ENCODE measurements at places on chromosomes 5 and 9.

GRCh38 chr9:71984403-71984802 is 73.0 kb downstream of the C9orf85 start:
- DNase-seq: no peak

- no peak for DNase-seq
Measured at GRCh38 chr5:154194345-154195329, 4.1 kb downstream of the GALNT10 start.

GRCh38 chr5:40652441-40653220 is 27.1 kb upstream of the PTGER4 start:
- DNase-seq: no peak

- no peak for DNase-seq
Measured at GRCh38 chr5:68070591-68071281, 144.8 kb upstream of the PIK3R1 start.

DNA sequence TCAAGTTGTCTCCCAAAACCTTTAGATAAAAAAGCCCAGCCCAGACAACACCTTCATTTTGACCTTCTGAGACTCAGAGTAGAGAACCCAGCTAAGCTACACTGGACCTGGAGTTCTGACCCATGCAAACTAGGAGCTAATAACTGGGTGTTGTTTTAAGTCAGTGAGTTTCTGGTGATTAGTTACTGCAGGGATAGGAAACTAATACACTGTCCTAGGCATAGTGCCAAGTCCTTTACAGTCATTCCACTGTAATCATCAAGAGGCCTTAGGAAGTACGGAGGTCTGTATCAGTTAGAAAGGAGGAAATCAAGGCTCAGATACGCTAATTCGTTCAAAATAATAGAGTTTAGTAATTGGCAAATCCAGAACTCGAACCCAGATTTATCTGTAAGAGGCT is 197.9 kb downstream of the KCTD16 start:
- no peak for DNase-seq

- no peak for DNase-seq
Measured at GRCh38 chr9:71706176-71706575, 62.1 kb downstream of the CEMIP2 start.

- no peak for DNase-seq
Measured at GRCh38 chr9:35227284-35227683, 65.5 kb downstream of the UNC13B start.

DNA sequence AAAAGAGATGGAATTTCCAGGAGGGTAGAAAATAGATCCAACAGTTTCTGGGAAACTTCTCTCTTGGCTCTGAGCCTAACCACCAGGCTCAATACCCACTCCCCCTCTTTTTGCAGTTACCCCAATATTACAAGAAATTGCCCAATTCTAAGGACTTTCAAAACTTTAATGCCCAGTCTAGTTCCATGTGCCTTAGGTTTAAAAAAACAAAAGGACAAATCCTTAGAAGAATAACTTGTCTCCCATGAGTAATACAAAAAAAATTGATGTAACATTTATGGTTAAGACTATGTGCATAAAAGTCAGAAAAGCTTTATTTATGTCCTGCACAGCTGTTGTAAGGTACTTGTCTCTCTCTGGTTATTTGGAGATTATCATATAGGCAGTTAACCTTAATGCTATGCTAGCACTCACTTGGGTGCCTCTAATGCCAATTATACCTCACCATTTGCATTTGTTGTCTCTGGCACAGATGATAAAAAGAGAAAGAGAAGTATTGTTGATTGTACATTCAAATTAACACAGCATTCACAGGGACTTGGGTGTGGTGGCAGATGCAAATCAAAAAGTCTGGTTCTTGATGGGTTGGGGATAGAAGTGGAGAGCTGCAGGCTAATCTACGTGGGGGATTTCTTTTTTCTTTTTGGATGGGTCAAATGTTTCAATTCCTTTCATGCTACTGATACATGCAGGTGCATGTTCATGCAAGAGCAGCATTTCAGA is 159.4 kb downstream of the PIK3R1 start:
- no peak for DNase-seq

GRCh38 chr9:462121-462520 is 247.5 kb downstream of the DOCK8 start:
- no peak for DNase-seq

GRCh38 chr9:130297371-130297770 is 31.8 kb downstream of the HMCN2 start:
- DNase-seq: no peak

DNA sequence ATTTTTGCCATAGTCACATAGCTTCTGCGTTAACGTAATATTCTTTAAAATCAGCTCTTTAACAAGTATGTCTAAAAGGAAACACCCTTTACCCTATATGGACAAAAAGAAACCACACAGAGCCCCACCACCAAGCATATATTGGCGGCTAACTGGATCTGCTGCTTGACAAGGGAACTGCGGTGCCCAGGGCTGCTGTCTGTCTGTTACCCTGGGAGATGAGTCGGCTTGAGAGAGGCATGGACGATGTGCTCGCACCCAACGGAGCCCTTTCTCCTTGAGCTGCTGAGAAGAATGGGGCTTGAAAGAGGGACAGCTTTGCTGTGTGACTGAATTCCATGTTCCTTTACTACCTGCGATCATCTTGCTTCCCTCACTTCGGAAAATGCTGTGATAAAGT is 158.6 kb upstream of the SHB start:
- no peak for DNase-seq

DNA sequence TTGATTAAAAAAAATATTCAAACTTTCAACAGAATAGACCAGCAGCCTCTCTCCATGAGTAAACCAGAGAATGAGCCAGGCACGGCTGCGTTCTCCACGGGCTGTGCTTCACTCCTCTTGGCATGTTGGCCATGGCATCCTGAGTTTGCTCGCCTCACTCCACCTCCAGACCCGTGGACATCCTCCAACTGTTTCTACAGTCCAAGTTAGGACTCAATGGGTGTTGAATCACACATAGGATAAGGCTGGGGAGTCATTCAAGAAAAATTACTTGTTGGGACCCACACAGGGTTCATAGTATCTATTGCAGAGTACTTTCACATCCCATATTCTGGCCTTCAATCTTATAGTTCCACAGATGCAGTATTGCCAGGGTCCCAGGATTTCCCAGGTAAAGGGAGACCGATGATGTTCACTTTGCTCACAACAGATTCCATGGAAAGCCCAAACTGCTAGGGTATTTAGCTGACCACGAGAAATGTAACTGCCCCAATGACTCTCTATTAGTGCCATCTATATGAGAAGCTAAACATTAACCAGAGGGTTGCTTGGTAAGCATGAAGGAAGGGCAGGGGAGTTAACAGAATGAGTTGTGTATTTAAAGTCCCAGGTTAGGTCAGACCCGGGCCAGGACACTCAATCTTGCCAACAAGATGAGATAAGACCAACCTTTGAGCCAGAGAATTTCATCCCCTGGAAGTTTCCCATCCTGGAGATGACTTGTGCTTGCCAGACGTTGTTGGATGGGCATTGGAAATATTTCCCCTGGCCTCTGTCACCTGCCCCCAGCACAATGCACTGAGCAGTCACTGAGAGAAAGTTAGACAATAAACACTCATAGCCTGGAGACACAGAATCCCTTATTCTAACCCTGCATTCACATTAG is 19.7 kb upstream of the GDA start:
- DNase-seq: no peak

DNA sequence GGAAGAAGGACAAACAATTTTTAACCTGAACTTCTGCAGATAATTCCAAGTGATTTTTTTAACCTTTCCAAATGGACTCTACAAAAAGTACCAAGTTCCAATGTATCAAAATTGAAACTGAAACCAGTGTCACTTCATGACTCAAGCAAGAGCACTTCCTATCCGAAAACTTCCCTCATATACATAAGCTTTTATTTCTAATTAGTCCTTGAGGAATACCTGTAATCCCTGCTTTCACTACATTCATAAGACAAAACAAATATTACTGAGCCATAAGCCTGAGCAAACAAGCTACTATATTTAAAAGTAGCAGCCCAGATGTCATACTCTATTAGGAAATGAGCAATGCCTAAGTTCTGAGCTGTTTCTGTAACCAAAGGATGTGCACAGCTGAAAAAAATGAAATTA is 224.4 kb downstream of the EBF1 start:
- DNase-seq: no peak

GRCh38 chr9:111301195-111301594 is 28.8 kb downstream of the OR2K2 start:
- DNase-seq: no peak

DNA sequence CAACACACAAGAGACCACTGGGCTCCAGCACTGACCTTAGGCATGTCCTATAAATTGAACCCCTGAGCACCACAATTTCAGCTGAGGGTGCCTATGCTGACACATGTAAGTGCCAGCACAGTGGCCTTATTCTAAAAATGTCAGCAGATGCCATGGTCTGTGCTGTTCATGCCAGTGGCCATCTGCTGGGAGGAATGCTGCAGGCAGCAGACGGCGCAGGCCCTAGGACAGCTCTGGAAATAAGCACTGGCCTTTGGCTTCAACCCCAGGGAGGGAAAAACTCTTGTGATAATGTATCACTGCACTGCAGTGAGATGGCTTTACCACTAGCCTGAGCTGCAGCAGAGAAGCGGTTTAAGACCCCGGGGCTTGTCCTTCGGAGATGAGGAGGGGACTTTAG is 98.5 kb downstream of the SYK start:
- DNase-seq: no peak

DNA sequence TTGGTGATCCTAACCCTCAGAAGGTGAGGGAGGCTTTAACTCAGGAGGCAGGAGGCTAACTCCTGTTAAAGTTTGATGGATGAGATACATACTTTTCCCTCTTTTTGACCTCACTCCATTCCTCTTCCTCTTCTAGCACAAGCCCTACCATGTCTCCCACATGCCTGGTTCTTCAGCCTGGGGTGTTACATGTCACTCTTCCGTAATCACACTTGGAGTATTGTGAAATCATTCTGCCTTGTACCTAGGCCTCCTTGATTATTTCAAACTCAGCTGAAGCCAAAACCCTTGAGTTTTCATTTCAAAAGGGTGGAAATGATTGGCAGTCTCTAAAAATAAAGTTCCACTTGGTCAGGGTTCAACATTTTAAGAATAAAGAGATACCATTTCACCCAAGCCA is 1.8 kb downstream of the PLAC8L1 start:
- no peak for DNase-seq

- DNase-seq: no peak
Measured at GRCh38 chr5:43294226-43294625, 19.0 kb downstream of the HMGCS1 start.

GRCh38 chr9:131465401-131465800 is 37.3 kb upstream of the POMT1 start:
- DNase-seq: no peak

DNA sequence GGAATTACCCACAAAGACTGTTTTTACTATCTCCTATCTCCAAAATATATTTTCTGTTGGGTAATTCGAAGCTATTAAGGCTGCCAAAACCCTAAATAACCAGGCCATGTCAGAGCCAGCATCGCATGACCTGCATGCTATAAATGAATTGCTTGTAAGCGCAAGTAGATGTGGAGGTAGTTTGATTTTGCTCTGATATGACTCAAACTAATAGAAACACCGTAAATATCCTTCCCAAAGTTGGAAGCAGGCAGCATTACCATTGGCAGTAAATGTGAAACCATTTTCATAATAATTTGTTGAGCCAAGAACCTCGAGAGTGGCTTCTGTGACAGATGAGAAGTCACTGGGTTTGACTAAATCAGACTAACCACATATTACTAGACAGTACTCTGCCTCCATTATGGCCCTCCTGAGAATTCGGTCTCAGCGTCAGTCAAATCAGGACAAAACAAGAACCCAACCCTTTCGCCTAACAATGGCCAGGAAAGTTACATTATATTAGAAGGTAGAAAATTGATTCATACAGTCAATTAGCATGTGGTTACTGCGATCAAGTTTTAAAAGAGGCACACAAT is 289.8 kb downstream of the SPOCK1 start:
- no peak for DNase-seq

DNA sequence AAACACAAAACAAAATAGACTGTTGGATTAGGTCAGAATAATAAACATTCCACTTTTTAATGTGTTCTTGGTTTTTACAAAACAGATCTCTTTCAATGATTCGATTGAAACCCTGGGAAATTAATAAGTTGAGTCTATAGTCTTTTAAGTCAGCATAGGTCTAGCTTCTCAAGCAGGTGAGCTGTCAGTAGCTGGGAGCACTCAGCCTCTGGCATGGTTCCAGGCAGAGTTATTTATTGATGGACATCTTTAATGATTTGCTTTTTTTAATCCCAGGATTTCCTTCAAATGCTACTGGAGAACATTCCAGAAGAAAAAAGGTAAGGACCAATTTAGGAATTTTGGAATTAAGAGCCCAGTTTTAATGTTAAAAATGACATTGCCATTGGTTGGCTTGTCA is 241.0 kb downstream of the AOPEP start:
- no peak for DNase-seq

- DNase-seq: no peak
Measured at GRCh38 chr5:54558362-54558761, 40.8 kb downstream of the SNX18 start.

DNA sequence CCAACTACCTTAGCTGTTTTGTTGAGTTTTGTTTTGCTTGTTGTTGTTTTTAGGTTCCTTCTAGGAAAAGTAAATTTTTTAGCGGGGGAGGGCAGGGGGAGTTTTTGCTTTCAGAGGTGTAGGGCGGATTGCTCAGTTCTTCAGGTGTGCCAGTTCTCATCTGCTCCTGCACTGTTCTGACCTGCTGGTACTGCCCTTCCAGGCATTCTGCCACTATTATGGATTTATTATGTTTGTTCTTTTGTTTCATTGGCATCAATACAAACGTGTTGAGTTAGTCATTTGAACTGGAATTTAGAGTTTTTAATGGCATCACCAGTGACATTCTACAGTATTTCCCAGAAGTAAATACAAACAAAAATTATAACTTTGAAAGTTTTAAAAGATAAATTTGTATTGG is 26.0 kb downstream of the ERCC6L2 start:
- no peak for DNase-seq

DNA sequence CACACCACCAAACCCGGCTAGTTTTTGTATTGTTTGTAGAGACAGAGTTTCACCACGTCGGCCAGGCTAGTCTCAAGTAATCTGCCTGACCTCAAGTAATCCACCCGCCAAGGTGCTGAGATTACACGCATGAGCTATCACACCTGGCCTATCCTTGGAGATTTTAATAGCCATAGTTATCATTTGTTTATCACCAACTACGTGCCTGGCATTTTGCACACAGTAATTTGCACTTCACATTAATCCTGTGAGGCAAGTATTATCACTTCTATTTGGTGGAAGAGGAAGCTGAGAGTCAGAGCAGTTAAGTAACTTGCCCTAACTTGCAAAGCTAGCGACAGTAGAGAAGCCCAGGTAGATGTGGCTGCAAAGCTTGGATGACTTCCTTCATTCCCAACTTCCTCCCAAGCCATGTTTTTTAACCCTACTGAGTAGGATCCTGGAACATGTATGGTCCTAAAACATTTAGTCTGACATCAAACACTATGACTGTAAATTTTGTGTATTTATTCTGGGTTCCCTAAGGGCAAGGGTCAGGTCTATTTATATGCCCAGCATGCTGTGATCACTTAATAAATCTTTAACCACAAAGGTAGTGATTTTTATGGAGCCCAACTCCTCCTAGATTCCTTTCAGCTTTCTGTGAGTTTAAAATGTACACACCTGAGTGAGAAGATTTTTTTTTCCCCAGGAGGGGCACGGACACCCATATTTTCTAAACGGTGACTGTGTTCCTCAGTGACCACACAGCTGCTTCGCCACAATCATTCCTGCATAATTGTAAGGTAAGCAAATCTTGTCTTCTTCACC is 100.2 kb upstream of the RAI14 start:
- no peak for DNase-seq
